ENCODE measurements at places on chromosomes 3 and 15.
A peak's percentile ranks its signal among the peaks of the same experiment; 100 is the strongest.

DNA sequence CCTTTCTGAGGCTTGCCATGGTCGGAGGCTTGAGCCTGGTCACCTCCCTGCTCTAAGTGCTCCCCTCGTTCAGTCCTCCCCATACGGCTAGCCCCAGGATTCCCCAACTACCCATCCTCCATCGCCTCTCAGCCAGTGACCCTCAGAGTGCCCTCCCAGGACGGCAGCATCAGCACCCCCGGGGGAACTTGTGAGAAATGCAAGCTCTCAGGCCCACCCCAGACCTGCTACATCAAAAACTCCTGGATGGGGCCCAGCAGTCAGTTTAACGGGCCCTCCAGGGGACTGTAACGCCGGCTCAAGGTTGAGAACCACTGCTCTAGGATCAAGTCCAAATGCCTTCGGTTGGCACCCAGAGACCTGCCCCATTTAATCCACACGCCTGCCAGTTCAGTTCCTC is 6.9 kb downstream of the ADAMTS17 start:
- no peak for DNase-seq

GRCh38 chr3:78839693-78840092 is 928.1 kb downstream of the ROBO1 start:
- DNase-seq: no peak

DNA sequence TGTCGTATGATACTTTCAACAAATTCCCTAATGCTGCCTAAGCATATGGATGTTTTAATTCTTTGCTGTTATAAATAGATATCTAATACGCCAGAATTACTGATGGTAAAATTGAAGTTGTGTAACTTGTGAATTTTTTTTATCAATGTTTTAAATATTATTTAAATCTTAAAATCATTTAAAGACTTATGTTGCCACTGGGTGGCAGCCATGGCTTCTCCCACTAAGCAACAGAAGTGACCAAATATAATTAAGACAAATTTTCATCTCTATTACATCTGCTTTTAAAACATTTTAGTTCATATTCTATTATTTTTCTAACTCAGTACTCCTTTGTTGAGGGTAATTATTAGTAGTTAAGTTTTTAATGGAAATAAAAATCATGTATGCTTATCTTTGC is 8.1 kb upstream of the IL20RB start:
- no peak for DNase-seq

GRCh38 chr3:127985216-127985615 is 67.0 kb upstream of the SEC61A1 start:
- DNase-seq: no peak

- no peak for DNase-seq
Observed at GRCh38 chr3:76509179-76509830, 530.6 kb upstream of the ROBO2 start.

DNA sequence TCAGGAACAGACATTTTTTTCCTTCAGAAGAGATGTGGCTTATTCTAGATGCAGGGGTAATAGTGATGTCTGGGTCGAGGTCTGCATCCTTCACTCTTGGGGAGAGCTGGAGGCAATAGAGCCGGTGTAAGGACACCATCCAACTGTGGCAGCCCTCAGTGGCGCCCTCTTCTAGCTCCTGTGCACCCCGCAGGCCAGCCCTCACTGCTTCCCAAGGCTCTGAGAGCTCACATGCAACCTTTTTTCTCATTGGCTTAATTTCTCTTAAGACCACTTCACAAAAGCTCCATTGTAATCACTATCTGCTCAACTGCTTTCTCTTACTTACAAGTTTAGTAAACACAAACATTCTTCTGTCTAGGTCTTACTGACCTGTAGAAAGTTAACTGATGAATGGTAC is 3.9 kb upstream of the VPS8 start:
- DNase-seq: peak; percentile 31

DNA sequence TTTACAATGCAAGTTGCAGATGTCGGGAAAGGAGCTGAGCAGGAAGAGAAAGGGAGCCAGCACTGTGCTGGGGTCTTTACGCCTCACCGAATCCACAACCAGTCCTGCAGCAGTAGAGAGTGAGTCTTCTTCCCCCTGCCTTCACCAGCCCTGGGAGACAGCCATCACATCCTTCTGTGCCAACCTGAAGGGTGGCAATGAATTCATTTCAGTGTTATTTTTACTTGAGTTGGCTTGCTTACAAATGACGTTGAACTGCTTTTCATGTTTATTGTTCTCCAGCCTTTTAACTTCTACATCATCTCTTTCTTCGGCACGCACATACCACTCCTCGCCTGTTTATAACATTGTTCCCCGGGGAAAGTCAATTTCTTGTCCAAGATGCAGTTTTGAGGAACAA is 77.1 kb downstream of the TRIM42 start:
- no peak for DNase-seq

DNA sequence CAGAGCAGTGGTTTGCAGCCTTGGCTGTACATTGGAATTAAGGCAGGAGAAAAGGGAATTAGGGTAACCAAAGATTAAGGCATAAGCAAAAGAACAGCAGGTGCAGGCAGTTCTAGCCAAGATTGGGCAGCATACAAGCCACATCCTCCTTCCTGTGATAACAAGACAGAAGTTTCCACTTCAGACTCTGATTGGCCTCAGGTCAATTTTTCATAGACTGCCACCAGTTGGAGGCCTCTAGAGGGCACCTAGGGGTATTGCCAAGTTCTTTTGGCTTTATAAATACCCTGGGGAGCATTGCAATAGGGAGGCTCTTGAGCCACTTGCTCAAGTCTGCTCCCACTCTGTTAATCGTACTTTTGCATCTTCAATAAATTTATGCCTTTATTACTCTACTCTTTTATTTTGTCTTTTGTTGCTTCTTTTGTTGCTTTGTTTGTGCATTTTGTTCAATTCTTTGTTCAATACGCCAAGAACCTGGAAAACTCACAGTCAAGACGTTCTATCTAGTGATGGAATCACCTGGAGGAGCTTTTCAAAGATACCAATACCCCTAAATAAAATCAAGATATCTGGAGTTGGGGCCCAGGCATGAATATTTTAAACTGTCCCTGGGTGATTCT is 32.2 kb upstream of the FMN1 start:
- DNase-seq: no peak

- no peak for DNase-seq
Observed at GRCh38 chr15:76197703-76198455, 113.4 kb downstream of the ETFA start.

DNA sequence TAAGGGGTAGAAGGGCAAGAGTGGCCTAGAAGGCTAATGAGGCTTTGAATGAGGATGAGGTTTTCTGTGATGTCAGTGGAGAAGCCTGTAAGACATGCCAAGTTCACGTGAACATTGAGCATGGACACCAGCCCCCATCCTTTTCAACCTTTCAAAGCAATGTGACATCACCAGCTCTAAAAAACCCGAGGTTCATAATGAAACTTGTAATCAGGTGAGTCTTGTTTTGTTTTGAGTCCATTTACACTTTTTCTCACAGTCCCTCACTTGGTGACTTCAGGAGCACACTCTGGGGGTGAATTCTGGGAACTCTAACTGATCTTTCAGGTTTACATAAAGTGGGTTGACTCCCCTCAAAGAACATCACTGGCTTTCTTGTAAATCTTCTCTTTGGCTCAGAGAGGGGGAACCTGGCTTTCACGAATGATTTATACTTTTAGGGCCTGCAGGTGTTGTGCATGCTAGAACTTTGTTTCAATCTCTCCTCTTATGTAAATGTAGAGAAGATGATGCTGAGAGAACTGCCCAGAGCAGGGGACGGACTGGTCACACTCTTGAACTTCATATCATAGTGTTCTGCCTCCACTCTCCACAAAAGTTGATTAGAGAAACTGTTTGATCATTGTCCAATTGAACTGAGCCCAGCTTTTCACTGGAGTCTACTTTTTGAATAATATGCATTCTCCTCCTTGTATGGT is 224.7 kb upstream of the SATB1 start:
- no peak for DNase-seq

DNA sequence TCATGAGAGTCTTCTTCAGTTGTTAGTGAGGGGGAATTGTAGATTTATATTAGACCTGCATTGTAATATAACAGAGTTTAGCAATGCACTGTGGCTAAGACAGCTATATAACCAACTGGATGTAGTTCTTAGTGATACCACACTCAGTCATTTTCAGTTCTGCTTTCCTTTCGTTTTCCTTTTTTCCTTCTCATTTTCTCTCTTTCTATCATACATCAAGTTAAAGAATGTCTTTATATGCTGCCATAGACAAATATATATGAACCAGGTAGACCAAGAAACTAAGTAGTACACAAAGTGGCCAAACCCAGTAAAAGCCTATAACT is 43.7 kb upstream of the CD47 start:
- no peak for DNase-seq

DNA sequence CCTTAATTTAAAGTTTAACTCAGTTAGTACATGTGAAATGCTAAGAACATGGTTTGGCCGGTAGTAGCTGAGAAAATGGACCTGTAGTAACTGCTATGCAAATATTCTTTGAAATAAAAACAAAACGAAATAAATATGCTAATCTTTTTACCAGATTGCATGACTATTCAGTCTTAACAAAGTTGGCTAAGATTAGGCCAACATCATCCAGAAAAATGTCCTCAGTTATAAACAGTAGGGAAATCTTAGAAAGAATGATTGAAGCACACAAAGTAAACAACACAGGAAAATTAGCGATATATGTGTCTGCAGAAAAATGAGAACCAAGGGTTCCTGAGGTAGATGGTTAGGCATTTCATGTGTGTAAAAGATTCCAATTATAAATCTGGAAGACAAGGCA is 832.1 kb downstream of the TUSC7 start:
- no peak for DNase-seq

DNA sequence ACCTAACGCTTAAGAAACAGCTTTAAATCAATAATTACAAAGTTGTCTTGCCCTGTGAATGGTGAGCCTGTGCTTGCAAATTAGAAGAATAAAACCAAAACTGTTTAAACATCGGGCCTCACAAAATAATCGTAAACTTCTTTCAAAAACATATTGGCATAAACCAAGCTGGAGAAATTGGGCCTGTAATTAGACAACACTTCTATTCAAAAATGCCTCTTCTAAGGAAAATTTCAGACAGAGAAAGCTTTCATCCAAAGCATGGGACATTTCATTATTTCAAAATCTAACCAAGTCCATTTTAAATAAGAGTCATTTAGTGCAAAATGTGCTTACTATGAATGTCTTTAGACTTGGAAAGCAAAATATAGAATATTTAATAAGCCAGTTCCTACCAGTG is 35.5 kb upstream of the GNB4 start:
- DNase-seq: no peak

DNA sequence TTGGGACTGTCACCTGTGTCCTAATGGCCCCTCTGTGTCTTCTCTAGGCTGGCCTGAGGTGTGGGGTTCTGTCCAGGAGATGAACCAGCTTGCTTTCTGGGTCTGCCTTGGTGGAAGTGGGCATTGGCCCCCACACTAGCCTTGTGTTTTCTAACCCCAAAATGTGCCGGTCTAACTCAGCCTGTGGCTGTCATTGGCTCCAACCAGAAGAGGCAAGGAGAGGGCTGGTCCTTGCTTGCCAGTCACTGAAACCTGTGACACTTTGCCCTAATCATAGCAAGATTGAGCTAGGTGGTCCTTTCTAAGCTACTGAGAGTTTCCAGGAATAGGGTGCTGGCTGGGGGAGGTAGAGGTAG is 2.2 kb downstream of the C15orf39 start:
- no peak for DNase-seq

GRCh38 chr3:144010371-144010770 is 38.7 kb downstream of the DIPK2A start:
- no peak for DNase-seq

- DNase-seq: no peak
Observed at GRCh38 chr15:94135486-94136147, 95.7 kb upstream of the MCTP2 start.

DNA sequence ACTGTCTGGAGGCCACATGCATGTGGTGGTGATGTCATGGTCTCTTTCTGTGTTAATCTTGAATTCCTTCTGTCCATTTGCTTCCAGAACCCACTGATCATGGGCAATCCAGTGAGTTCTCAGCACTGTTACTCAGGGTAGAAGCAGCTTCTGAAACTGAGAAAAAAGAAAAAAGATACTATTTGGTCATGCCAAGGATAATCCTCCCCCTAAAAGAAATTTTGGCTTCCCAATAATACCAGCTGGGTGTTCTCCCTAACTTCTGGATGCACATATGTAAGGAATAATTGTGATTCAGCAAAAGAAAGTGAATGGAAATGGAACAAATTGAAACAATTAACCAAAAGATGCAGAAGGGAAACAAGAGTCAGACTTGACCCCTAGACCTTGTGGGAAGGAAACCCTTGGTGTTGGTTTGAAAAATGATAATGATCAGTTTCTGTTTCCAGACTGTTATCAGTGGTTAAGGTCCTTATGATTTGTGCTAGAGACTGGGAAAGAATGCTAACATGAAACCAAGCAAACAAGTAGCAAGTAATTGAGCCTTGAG is 92.3 kb downstream of the RBMS3 start:
- no peak for DNase-seq

- DNase-seq: no peak
Observed at GRCh38 chr3:31980530-31981205, 394 bp downstream of the OSBPL10 start.

GRCh38 chr3:193870376-193871219 is 265.4 kb upstream of the HES1 start:
- no peak for DNase-seq

DNA sequence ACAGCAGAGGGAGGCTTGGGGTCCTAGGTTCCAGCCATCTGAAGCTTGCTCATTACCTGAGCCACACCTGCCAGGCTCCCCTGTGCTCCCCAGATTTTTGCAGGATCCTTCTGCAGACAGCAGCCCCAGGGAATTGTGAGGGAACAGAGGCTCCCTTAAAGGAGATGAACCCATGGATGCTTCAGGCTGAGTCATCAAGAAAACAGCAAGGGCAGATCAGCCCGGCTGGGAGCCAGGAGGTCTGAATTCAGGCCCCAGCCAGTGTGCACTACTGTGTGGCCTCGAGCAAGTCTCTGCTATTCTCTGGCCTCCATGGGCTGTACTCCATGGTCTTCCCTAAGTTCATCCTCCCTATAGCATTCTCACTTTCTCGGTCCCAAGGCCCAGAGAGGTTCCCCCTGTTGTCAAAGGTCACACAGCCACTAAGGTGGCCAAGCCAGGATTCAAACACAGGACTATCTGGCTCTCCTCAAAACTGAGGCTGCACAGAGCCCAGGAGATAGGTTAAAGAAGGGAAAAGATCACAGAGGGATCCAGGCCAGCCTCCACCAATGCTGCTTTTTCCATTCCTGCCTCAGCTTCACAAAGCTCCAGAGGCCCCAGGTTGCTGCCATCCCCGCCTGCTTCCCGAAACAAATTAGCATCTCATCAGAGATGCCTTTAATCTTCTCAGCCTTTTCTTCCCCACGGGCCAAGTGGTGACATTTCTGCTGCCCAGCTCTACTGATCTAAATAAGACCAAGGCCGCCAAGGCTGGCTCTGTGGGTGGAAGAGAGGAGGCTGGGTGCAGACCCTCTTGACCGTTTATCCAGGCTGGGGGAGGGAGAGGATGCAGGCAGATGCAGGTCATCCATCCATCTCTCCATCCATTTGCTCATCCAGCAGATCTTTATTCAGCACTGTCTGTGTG is 21.2 kb upstream of the GRIP2 start:
- no peak for DNase-seq
